GM19239 (cell line): ENCODE measurements at places on chromosomes 11 and 22.

DNA sequence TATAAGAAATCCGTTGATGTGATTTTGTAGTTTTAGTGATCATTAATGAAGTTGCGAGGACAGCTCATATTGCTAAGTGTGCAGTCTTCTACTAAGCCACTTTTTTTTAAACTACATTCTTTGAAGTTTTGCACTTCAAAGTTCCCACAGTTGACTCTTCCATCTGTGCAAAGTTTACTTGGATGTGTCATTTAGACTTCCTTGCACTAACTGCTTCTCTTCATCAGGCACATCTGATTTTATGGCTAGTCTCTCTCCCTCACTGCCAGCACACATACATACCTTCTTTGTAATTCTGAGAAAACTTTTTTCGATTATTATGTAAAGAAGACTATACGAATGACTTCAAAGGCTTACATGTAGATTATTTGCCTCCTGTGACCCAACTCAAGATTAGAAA, 250.0 kb downstream of the DYNC2H1 start:
- DNase-seq = no peak

- DNase-seq = no peak
These were observed 110.9 kb downstream of the MAML2 start for GRCh38 chr11:96232132-96232531.

- DNase-seq = no peak
These were observed 111.3 kb upstream of the MTMR2 start for GRCh38 chr11:96035031-96035739.

GRCh38 chr11:17333799-17334586, 17.6 kb upstream of the NCR3LG1 start:
- DNase-seq = no peak

GRCh38 chr22:23828800-23829680, 9.8 kb downstream of the DERL3 start:
- DNase-seq = no peak

DNA sequence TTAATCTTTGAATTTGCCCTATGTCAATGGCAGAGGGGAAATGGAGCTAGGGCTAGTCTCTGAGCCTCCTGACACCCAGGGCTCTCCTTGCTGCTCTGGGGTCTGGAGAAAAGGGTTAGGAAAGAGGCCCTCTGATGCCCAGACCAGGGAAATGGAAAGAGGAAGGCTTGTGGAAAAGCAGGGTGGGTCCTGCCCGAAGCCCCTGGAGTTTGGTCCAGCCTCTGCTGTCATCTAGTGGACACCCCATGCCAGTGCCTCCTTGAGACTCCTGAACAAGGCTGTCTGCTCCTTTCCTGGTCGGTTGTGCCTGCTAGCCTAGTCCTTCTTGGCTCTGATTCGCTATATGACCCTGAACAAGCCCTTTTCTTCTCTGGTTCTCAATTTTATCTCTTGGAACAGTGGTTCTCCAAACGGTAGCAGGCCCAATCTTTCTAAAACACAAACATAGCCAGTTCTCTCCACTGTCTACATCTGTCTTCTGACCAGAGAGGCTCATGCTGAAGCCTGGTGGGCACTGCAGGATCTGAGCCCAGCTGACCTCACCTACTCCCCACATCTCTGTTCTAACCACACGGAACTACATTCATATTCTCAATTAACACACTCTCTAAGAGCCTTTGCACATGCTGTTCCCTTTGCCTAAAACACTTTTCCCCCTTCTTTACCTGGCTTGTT, 8.8 kb upstream of the PLA2G3 start:
- DNase-seq = no peak

GRCh38 chr22:35454416-35455054, 54.6 kb downstream of the MCM5 start:
- no peak for DNase-seq

DNA sequence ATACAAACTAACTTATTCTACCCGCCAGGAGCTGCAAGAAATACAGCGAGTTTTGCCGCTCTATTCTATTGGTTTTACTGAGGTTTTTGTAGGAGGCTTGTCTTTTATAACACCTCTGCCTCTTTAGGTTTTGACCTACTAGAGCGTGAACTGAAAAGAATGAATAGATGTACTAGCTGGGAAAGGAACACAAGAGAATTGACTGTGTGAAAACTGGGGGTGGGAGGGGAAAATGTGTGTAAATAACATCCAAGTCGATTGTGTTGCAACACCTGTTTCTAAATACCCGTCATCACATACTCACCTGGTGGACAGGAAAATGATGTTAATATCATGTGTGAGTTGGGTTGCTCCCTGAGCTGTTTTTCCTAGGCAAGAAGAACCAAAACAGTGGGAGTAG, 12.9 kb upstream of the JHY start:
- no peak for DNase-seq

DNA sequence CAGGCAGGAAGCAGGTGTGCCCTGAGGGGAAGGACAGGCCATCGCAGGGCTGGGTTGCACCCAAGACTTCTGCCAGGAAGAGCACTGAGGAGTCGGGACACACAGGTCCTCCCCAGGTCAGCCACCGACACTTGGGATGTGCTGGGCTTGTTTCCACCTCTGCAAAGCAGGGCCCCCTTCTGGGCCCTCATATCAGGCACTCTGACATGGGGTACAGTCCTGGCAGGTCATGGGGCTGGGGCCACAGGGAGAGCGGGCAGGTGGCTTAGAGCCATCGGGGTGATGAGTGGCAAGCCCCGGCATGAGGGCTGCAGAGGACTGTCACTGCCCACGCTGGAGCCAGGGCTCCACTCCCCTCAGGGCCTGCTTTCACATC, 7.9 kb upstream of the ADORA2A start:
- no peak for DNase-seq

- DNase-seq = no peak
These were observed 25.0 kb upstream of the FZD4 start for GRCh38 chr11:86980086-86980796.

DNA sequence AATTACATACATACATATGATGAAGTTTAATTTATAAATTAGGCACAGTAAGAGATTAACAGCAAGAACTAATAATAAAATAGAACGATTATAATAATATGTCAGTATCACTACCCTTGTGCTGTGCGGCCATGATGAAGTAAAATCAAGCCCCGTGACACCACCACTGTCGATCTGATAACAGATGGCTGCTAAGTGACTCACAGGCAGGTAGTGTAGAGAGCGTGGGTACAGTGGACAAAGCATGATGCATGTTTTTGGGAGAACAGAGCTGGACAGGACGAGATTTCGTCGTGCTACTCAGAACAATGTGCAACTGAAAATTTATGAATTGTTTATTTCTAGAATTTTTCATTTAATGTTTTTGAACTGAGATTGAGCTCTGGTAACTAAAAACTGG, 108.4 kb upstream of the TIMP3 start:
- DNase-seq = no peak

DNA sequence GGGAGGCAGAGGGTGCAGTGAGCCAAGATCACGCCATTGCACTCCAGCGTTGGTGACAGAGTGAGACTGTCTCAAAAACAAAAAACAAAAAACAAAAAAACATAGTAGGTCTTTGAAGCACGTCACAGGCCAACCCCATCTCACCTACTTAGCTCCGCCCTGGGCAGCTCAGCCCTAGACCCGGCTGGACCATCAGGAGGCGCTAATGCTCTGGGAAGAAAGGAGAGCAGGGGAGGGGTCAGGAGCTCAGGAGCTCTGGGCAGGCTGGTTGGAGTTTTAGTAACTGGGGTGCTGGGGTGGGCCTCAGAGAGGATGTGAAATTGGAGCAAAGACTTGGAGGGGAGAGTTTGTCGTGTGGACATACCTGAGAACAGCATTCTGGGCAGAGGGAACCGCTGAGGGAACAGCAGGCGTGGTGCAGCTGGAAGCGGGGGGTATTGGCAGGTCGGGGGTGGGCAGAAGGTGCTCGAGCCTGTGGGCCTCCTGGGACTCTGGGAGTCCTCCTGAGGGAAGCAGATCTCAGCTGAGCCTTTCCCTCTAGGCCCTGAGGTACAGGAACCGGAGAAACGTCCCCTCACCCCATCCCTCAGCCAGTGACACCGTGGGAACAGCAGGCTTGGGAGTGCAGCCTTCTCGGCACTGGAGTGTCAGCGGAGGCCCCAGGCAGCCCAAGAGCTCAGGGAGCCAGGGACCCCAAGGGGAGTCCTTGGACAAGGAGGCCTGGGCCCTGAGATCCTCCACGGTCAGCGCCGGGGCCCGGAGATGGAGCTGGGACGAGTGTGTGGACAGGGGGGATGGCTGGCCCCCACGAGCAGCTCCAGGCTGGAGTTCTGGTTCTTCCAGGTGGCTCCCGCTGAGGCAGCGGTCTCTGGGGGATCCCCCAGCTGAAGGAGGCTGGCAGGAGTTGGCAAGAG, 2.2 kb upstream of the RPS6KA4 start:
- no peak for DNase-seq

DNA sequence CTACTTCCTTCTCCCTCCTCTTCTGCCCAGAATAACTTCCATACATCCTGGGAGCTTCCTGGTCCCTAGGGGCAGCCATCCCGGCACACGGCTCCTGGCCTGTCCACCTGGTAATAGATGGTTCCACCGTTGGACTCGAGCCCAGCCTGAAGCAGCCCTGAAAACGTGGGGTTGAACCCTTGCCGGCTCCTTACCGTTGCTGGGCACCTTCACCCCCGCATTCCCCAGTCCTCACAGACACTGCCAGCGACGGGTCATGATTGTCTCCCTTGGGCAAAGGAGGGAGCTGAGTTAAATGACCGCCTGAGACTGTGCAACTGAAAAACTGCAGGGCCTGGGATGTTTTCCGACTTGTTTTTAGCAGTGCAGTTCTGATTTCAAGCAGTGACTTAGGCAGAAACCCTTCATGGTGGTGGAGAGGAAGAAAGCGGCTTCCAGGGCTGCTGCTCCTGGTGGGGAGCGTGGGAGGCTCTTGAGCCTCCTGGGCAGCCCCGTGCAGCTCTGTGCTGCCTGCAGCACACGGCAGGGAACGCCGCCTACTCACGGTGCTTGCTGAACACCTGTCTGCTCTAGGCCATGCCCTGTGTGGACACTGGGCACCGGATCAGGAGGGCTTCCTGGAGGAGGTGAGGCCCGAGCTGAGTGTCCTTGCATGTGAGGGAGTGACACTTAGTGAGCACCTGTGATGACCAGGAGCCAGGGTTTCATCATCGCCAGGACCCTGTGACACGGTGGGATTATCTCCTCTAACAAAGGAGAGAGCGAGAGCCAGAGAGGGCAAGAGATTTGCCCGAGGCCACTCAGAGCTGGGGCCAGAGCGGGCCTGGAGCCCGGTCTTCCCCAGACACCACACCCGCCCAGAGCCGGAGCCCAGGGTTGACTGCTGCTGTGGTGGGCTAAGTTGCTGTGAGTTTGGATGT, 77.4 kb downstream of the FBLN1 start:
- no peak for DNase-seq

GRCh38 chr11:77089004-77089545, 13.6 kb upstream of the OMP start:
- no peak for DNase-seq

GRCh38 chr22:32706149-32706548, 95.4 kb upstream of the TIMP3 start:
- no peak for DNase-seq

- DNase-seq = no peak
These were observed 154.0 kb upstream of the SYT13 start for GRCh38 chr11:45440111-45440510.

- no peak for DNase-seq
These were observed 906.9 kb downstream of the BRD1 start for GRCh38 chr22:48920776-48921241.

DNA sequence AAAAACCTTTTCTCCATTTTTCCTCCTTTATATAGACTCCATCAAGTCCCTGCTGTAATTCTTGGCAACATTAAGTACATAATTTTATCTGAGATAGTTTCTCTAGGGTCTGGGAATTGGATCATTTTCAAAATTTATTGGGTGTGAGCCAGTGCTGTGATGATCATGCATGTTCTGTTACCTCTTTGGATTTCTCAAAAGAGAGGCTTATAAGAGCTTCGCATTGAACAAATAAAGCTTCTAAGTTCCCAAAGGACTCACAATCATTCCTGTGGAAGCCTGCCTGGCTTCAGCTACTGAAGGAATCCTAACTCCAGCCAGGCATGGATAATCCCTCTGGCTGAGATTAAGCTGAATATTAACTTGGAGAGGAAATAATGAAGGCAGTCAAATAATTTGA, 208.5 kb downstream of the RAB38 start:
- DNase-seq = no peak

DNA sequence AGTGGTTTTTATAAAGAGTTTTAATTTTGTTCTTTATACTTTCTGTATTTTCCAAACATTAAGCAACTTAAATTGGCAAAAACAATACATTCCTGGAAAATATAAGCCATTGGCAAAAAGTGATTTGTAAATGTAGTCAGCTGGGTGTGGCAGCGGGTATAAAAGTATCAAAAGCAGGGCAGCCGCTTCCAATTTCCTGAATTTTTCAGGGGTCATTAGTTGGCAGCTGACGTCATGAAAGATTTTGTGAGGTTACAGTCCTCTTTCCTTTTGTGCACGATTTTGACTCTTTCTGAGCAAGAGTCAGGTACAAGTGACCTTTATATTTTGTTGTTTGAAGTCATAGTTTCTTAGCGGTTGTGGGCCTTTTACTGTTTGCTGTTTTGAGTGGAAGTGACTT, at the start of gene OOSP3:
TSS of gene OOSP3 (plus strand) at position 208 of the 400 bp plus-strand sequence. CDS start at position 235, 27 bp downstream.
- no peak for DNase-seq

- DNase-seq = no peak
These were observed 48.3 kb downstream of the LARGE1 start for GRCh38 chr22:33871935-33872334.

DNA sequence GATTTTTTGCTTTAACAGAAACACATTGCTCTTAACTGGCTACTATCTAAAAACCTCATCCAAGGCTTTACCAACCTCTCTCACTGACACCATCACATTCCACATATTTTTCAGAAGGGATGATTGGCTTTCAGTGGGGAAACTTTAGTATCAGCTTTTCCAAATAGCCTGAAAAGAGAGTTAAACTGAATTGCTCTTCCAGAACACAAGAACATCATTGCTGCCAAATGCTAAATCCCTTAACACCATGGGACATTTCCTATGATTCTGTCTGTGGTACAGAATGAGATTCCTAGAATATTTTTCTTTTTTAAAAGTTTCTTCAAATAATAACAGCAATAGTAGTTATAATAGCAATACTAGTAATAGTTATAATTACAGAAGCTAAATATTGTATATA, 45.4 kb downstream of the SOX6 start:
- DNase-seq = no peak

DNA sequence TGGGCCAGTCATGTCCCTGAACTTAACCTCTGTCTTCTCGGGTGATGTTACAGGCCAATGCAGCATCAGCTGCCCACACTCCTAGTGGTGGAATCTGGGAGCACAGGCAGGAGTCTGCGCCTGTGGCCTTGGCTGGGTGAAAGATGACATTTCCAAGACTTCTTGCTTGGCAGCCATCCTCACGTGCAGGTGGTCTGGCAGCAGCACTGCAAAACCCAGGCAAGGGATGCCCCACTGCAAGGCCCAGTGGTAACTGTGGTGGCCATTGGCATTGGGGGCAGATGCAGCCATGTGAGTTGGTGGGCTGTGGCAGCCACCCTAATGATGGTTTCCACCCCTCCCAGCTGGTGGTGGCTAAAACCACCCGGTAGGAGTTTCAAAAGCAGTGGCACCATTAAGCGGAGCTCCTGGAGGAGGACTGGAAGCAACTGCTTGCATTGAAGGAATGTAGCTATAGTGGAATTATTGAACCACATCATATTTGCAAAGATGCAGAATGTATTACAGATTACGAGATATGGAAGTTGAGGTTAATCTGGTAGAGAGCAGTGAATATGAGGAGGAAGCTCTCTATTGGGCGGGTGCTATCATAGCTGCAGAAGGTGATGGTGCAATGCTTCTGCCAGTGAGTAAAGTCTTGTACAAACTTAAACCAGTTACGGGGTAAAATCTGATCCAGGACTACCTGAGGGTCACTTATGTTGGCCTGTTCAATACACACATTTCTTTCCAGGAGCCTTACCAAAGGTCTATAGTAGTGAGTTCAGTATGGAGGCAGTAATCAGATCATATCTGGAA, 120.7 kb upstream of the TOP3B start:
- no peak for DNase-seq
